Aorta (tissue), 5 donors: ENCODE measurements at places on chromosomes 2 and 18. TPM values are rescaled to one million over a fixed set of nuclear protein-coding genes. Genes with fewer than 3 reads are reported as not detected.
A peak's percentile ranks its signal among the peaks of the same experiment; 100 is the strongest.

- no peak for DNase-seq
- no peaks in the 10 kb centered on the region for H3K27me3 ChIP-seq
- no peaks in the 10 kb centered on the region for H3K4me1 ChIP-seq
- H3K36me3 ChIP-seq, result no peaks in the 10 kb centered on the region
- H3K27ac ChIP-seq, result no peak overlapping the region
- H3K4me3 ChIP-seq, result no peak overlapping the region
These were observed 13.6 kb upstream of the TEX51 start for GRCh38 chr2:126884861-126885750.

SIX2 gene
- 1.7 TPM for total RNA-seq

MYO7B gene
- total RNA-seq, result 2.0 TPM

- no peaks in the 10 kb centered on the region for H3K27me3 ChIP-seq
- no peak overlapping the region for H3K27ac ChIP-seq
- no peak overlapping the region for H3K4me3 ChIP-seq
- no peak for DNase-seq
- no peaks in the 10 kb centered on the region for H3K4me1 ChIP-seq
- H3K36me3 ChIP-seq, result no peaks in the 10 kb centered on the region
These were observed 141.6 kb downstream of the ZNF236 start for GRCh38 chr18:76963936-76964335.

DNA sequence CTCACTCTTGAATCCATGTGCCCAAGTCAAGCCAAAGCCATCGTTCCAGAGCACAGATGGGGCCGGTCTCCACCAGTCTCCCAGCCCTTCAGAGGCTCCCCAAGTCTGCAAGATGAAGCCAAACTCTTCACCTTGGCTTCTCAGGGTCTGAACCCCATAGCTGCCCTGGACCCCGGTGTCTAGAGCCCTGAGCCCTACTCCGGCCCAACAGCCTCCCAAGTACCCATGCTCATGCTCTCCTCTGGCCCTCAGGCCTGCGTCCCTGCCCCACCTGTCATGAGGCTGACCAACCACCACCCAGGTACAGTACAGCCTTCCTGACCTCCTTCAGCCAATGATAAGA, 46.0 kb downstream of the ZNF516 start:
- DNase-seq, result peak; percentile 31
- no peaks in the 10 kb centered on the region for H3K36me3 ChIP-seq
- no peaks in the 10 kb centered on the region for H3K4me1 ChIP-seq
- no peak overlapping the region for H3K4me3 ChIP-seq

PLEKHH2 gene
- 25.4 TPM for total RNA-seq

KLHL29 gene
- total RNA-seq, result 11.4 TPM

DNA sequence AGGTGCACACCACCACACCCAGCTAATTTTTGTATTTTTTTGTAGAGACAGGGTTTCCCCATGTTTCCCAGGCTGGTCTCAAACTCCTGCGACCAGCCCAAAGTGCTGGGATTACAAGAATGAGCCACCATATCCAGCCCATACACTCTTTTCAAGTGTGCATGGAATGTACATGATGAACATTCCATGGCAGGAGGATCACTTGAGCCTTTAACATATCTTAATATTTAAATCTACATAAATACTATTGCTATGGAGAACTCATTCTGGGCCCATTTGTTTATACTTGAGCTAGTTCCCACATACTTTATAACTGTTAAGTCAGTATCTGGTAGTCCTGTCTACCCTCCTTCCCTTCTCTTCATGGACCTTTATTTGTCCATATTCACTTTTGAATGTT, 48.4 kb downstream of the RPE start:
- H3K4me3 ChIP-seq, result no peak overlapping the region
- H3K4me1 ChIP-seq, result no peaks in the 10 kb centered on the region
- H3K27me3 ChIP-seq, result no peaks in the 10 kb centered on the region
- peaks cover 2% of the 10 kb centered on the region for H3K36me3 ChIP-seq
- H3K27ac ChIP-seq, result no peak overlapping the region
- no peak for DNase-seq

DNA sequence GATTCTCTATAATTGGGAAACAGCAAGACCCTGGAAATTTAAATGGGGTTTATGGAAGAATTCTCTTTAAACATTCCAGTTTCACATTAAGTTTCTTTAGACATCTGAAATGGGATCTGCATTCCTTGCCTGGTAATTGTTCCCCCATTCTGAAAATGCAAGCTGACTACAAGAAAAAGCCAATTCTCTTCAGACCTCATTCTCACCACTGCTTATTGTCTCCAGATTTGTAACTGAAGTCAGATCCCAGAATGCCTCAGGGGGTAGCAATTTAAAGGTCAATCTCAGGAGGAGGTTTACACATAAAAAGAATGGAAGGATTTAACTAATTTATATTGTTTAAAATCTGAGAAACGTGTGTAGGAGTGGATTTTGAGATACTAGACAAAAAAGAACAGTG, 41.2 kb downstream of the COL3A1 start:
- no peaks in the 10 kb centered on the region for H3K27me3 ChIP-seq
- H3K4me3 ChIP-seq, result no peak overlapping the region
- peaks cover 2% of the 10 kb centered on the region for H3K36me3 ChIP-seq
- no peak overlapping the region for H3K27ac ChIP-seq
